ENCODE measurements at places on chromosomes 16 and 17. TPM values are rescaled to one million over a fixed set of nuclear protein-coding genes. Genes with fewer than 3 reads are reported as not detected.

Gene SP6
- total RNA-seq = 0.56 TPM

DNA sequence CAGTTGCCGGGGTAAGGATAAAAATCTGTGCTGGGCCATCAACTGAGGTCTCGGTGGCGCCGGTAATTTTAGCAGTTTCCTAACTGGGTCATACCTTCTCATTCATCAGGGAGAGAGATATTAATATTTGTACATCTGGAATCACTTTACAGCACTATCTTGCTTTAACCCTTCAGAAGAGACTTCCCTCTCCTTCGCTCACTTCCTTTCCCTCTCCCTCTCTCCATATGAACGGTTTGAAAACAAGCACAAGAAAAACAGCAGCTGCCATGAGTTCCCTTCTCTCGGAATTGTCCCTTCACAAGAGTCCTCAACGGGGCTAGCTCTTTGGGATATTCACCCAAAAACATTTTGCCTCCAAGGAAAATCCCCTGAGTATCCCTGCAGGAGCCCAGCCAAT lies 144.3 kb upstream of the NOG start:
- DNase-seq = no peak
- no peaks in the 10 kb centered on the region for H3K27me3 ChIP-seq
- H3K4me3 ChIP-seq = no peak overlapping the region
- H3K4me1 ChIP-seq = no peaks in the 10 kb centered on the region

Gene PABPN1L
- not detected for total RNA-seq

DNA sequence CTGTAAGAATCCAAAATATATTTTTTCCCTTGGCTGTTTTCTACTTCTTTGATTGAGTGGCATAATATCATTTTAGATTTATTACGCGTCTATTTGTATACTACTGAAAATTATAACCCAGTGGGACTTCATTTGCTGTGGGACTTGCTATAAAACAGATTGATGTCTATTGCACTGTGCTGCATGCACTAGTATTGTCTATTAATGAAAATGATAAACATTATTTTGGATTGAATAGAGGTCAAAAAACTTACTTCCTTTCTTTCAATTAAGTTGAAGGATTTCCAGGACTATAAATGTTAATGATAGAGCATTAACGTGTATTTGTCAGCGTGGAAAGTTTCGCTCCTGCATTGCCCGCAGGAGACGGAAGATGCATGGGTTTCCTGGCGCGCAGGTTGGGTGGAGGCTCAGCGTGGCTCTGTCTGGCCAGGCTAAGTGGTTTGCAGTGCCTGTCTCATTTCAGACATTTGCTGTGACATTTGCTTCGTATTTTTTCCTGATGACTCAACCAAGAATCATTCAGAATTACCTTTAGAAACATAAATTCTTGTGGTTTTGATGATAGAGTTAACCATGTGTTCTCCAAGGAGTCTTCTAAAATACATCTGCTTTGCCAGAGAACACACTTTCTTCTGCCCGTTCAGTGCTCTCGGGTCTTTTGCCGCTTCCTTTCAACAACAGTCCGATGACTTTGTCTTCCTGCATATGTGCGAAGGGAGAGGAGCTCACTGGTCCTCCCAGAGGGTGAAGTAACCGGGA lies 216.7 kb downstream of the RPTOR start:
- no peak overlapping the region for H3K4me3 ChIP-seq
- no peak overlapping the region for H3K27ac ChIP-seq
- DNase-seq = no peak

DNA sequence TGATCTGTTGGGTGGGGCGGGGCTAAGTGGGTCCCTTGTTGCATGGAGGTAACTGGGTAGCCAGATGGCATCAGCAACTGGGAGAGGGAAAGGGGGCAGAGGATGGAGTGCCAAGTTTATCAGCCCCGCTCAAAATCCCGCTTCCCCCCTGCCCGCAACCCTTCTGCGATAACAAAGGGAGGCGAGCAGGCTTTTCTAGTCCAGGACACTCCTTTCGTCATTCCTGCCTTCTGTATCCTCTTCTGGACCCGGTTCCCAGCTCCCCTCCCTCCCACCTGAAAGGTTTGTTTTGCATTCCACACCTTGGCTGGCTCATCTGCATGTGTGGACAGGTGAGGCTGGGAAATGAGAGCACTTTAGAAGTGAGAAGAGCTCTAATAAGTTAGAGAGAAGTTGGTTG lies 53.3 kb downstream of the HLF start:
- no peaks in the 10 kb centered on the region for H3K4me1 ChIP-seq
- no peak overlapping the region for H3K4me3 ChIP-seq
- DNase-seq = no peak
- no peaks in the 10 kb centered on the region for H3K27me3 ChIP-seq
- H3K36me3 ChIP-seq = peaks cover 36% of the 10 kb centered on the region

GRCh38 chr16:61858988-61859387 lies 177.2 kb downstream of the CDH8 start:
- H3K27ac ChIP-seq = no peak overlapping the region
- no peaks in the 10 kb centered on the region for H3K4me1 ChIP-seq
- H3K27me3 ChIP-seq = no peaks in the 10 kb centered on the region
- H3K4me3 ChIP-seq = no peak overlapping the region
- DNase-seq = no peak
- H3K36me3 ChIP-seq = no peaks in the 10 kb centered on the region

GRCh38 chr17:21368545-21369246 lies 7.5 kb upstream of the KCNJ12 start:
- no peak overlapping the region for H3K4me3 ChIP-seq
- no peak overlapping the region for H3K27ac ChIP-seq
- H3K36me3 ChIP-seq = no peaks in the 10 kb centered on the region
- no peaks in the 10 kb centered on the region for H3K27me3 ChIP-seq
- DNase-seq = no peak

Gene ADAP2
- 14.9 TPM for total RNA-seq
